ENCODE measurements at places on chromosomes 16 and 17.

- DNase-seq, result no peak
Observed at GRCh38 chr17:16853661-16854320, 118.1 kb downstream of the TNFRSF13B start.

- DNase-seq, result no peak
Observed at GRCh38 chr16:1327619-1327947, 5.9 kb upstream of the BAIAP3 start.

GRCh38 chr16:28324235-28324886 is 32.0 kb downstream of the SBK1 start:
- DNase-seq, result no peak

DNA sequence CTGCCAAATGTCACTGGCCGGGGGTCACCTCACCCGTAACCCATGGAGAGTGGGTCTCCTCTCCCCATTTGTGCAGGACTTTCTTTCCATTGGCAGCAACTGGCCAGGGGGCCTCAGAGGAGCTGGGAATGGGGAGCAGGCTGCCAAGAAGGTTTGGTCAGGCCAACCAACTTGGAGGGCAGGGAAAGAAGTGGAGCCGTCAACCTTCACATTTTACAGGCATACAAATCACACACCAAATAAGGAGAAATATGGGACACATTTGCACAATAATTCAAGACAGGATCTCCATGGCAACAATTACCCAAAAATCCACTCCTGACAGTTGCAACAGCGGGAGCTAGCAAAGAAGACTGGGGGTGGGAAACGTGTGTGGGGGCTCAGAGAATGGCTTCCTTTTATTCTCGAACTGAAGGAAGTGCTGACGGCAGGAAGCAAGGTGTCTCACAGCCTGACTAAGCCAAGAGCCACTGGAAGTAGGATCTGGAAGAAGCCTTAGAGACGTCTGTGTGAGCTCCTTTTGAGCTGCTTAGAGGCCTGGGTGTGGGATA is 20.9 kb downstream of the RPRML start:
- no peak for DNase-seq

DNA sequence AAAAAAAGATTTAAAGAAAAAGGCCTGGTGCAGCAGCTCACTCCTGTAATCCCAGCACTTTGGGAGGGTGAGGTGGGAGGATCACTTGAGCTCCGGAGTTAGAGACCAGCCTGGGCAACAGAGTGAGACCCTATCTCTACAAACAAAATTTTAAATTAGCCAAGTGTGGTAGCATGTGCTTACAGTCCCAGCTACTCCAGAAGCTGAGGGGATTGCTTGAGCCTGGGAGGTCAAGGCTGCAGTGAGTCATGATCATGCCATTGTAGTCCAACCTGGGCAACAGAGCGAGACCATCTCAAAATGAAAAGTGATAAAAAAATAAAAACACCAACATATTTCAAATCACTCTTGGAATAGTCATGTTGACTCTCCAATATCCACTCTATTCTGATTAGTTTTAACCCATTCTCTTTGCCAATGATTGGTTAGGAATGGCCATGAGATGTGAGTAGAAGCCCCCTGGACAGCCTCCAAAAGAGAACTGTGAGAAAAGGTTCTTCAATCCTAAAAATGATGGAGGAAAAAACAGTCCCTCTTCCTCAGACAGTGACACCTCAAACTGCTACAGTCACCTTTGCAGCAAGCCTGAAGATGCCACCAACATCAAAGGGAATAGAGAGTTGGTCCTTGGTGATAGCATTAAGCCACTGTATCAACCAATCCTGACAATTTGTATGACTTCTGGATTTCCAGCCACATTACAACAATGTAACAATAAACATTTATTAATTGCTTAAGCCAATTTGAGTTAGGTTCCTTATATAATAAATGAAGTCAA is 2.9 kb upstream of the KANSL1 start:
- no peak for DNase-seq
